ENCODE measurements at places on chromosomes 4 and X. TPM values are rescaled to one million over a fixed set of nuclear protein-coding genes. Genes with fewer than 3 reads are reported as not detected.

DNA sequence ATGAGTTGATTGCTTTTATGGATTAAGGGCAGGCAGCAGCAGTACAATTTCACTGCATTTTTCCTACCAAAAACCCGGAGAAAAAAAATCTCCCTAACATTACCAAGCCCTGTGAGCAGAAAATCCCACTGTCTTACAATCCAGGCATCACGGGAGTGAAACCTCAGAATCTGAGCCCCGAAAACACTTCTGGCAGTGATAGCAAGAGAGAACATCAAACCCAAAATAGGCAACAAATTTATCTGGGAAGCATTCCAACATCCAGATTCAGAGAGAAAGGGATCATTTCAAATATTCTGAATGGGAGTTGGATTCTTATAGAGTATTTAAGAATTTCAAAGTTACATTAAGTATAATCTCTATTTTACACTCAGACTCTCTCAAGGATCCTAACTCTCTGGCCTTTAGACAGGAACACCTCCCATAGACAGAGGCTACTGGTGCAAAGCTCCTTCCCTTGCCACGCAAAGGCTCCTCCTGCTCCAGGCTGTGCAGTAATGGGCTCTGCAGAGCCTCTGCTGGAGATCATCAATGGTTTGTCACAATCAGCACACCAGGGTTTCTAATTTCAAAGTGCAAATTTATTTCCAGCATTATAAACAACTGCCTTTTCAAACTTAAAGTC lies 256.9 kb downstream of the PARM1 start:
- DNase-seq = no peak

The TCP11X2 gene
- total RNA-seq = not detected

DNA sequence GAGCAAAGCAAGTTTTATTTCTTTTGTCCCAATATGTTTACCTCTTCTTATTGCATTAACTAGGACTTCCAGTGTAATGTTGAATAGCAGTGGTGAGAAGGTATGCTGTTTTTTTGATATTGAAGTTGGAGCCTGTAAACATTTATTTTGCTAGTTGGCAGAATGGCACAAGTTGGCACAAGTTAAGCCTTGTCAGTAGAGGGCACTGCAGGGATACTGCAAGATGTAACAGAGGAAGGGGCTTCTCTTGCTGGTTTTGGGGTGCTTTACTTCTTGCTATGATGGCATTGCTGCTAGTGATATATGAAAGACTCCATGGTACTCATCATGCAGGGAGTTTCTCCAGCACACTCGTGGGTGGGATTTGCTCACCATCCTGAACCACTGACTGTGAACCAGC lies 327.3 kb upstream of the ARX start:
- DNase-seq = no peak

GRCh38 chrX:36986231-36986630 lies 21.9 kb upstream of the FAM47C start:
- DNase-seq = no peak

DNA sequence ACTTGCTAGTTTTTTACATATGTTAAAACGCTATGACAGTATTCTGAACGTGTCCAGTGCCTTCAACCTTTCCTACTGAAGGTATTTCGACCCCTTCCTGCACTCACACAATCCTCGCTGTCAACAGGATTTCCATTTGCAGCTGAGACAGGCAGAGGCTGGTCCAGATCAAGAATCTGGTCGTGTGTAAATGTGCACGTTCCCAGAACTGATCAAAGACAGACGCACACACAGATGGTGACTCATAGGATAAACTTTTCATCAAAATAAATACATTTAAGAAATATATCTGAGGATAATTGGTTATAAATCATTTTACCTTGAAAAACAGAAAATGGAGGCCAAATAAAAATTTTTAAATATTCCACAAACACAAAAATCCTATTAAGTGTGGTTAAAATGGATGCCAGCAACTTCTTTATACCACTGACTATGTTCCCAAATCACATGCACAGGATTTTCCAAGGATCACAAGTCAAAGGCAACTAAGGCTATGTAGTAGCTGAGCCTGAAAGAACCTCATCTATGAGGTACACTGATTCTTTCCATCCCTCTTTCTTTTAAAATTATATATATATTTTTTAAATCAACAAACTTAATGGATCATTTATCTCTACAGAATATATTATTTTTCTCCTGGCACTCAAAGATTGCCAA lies 85.9 kb downstream of the RNF150 start:
- DNase-seq = peak; percentile 46

- DNase-seq = peak; percentile 80
Observed at GRCh38 chr4:72701987-72702819, 133.2 kb upstream of the ADAMTS3 start.

DNA sequence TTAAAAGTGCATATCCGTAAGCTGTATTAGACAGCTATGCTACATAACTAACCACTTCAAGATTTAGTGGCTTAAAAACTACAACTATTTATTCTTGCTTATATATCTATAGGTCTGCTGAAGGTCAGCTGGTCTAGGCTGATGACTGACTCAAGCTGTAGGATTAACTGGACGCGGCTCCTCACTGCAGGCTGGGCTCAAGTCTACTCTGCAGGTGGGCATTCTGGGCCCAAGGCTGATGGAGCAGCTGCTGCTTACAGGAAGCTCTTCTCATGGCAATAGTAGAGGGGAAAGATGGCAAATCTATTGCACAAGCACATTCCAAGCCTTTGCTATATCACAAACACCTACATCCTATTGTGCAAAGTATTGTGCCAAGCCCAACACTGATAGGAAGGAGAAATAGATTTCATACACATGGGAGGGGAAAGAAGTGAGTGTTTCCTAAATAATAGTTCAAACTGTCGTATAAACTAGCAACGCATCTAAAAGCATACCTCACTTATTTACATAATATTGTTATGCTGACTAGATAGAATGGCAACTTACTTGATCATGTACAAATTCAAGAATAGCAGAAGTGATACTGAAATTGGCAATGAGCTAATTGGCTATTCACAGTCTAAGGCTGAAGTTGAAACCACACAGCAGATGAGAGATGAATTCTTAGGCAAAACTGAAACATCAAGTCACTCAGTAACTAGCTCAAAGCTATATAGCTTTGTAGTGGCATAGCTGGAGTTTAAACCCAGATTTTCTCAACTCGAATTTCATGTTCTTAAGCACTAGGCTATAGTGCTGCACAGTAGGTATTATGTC lies 263.8 kb downstream of the NKX6-1 start:
- no peak for DNase-seq

The TRPC5OS gene
- total RNA-seq = not detected

- peak; percentile 26 for DNase-seq
Observed at GRCh38 chrX:78024349-78025059, 55.1 kb upstream of the PGAM4 start.

GRCh38 chrX:139929876-139930275 lies 3.0 kb downstream of the ATP11C start:
- no peak for DNase-seq

DNA sequence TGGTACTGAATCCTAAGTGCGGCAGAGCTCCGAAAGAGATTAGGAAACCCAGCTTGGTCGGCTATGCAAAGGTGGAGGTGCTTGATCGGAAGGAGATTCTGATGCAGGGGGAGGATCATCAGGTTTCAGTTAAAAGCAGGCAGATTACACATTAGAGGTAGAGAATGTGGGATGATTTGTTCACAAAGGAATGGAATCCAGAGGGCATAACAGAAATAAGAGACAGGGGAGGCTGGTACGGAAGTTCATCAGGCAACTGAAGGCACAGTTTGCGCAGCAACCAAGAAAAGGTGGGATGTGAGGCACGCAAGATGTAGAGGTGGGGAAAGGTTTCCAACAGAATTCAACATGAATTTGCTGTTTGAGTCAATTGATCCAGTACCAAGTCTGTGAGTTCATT lies 424 bp upstream of the ZNF330 start:
- DNase-seq = no peak

DNA sequence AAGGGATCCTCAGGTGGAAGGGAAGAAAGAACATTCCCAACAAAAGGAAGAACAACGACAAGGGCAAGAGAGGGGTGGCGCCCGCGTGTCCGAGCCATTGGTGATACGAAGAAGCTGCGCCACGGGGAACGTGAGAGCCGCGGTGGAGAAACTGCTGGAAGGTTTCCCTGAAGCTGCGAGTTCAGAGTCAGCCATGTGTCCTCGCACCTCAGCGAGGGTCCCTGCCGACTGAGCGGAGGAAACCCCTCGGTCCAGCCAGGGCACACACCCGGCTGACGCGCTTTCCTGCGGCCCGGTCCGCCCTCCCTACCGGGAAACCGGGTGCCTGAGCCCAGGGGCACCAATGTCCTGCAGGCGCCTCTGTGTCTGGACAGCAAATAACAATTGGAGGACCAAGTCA lies 18.0 kb downstream of the IRF2 start:
- no peak for DNase-seq

DNA sequence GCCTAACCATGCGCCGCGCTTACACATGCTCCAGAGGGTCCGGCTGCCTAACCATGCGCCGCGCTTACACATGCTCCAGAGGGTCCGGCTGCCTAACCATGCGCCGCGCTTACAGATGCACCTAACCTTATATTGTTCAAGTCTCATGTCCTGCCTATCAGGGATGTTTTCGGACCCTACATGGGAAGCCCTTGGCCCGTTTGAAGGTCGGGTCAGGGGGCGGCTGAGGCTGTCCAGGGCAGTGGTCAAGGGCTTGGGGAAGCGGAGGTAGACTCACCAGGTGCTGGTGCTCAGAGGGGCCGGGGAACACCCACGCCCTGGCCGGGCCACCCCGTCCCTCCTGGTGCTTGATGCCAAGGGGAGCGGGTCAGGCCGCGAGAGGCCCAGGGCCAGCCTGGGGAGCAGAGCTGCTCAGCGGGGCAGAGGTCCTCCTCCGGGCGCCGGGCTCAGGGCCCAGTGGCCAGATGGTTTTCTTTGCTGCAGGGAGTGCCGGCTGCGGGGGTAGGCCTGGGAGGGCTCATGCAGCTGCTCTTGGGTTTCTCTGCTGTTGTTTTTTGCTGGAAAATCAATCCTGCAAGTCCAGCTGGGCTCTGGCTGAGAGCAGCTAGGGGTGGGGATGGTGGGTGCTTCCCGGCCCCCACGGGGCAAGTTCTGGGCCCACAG lies 35.4 kb upstream of the SPON2 start:
- peak; percentile 99 for DNase-seq

- peak; percentile 63 for DNase-seq
Observed at GRCh38 chrX:153397256-153397960, 3.7 kb downstream of the PNMA6E start.

GRCh38 chr4:105751718-105752299 lies 43.2 kb downstream of the GSTCD start:
- DNase-seq = no peak

- DNase-seq = no peak
Observed at GRCh38 chr4:172308078-172308477, 494.9 kb downstream of the GALNTL6 start.

- no peak for DNase-seq
Observed at GRCh38 chr4:37983951-37984350, 23.8 kb downstream of the PTTG2 start.

GRCh38 chrX:120316587-120317283 lies 5.5 kb upstream of the TMEM255A start:
- no peak for DNase-seq

DNA sequence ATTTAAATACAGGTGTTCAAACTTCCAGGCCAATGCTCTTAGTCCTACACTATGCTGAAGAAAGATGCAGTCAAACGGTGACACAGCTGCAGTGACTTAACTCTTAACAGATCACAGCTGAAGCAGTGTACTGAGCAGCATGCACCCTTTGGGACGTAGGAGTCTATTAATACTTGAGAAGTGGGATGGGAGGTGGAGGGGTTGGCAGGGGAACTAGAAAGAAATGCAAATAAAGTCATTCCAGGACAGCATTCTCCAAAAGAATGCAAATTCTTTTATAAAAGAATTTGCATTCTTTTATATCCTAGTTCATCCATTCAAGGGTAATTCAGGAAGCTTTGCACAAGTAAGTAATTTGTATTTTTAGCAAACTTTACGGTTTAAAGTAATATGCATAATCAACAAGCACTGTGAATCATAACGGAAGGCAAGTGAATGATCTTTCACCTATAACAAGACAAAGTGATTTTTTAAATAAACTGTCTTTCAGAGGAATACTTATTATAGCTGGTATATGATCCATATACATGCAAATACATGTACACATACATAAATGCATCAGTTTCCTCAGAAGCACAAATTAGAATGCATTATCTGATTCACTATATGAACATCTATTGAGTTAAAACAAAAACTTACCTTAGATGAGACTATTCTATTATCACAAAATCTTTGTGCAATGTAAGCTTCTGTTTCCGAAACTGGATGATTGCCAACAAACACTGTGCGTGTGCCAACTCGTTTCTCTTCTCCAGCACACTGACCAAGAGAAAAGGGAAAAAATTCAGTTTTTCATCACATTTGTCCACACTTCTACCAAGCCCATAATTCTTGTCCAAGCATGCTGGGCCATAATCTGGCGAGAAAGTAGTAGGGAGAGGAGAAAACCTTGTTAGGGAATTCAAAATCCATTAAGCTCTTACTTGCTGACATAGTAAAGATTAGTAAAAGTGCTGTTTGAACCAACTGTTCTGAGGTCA lies 106.5 kb downstream of the ATP11C start:
- DNase-seq = peak; percentile 76

- DNase-seq = no peak
Observed at GRCh38 chr4:106002994-106003393, 107.7 kb downstream of the NPNT start.

DNA sequence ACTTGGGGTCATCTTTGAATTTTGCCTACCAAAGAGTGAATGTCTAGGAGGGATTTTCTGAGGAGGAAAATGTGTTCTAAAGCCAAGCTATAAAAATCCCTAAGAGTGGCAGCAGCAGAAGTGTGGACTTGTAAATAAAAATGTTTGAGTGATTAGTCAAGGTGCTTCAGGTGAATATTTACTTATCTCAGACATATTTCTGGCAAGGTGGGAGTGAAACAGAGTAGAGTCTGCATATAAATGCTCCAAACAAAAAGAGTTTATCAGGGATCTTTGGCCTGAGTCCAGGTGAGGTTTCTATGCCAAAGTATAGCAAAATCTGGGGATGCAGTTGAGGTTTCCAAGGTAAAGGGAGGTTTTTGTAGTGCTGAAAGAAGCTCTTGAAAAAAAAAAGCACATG lies 19.7 kb downstream of the CYSLTR1 start:
- DNase-seq = no peak

The SPATA4 gene
- 0.72 TPM for total RNA-seq

The FGFBP2 gene
- 0.36 TPM for total RNA-seq

DNA sequence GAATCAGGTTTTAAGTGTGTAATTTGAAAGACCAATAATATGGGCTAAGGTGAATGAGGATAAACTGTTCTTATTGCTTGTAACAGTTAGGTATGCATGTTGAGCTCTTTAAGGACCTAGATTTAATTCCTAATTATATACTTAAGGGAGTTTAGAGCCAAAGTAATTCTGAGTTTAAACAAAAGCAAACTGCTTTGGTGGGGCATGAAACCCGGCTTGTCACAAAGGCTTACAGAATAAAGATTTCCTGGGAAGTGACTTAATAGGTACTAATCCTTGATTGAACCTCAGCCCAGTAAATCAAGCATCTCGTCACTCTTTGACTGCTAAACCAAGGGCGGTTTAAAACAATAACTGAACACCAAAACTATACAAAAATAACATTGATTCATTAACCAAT lies 1324.2 kb downstream of the RPA4 start:
- no peak for DNase-seq

GRCh38 chrX:81195259-81195658 lies 6.5 kb downstream of the HMGN5 start:
- DNase-seq = no peak

The IL2 gene
- not detected for total RNA-seq

GRCh38 chr4:53587135-53587534 lies 4.2 kb downstream of the LNX1 start:
- no peak for DNase-seq
